ENCODE measurements at places on chromosomes 11 and 22. TPM values are rescaled to one million over a fixed set of nuclear protein-coding genes. Genes with fewer than 3 reads are reported as not detected.

- DNase-seq: no peak
Observed at GRCh38 chr11:42923651-42924050, 388.1 kb upstream of the API5 start.

- DNase-seq: no peak
Observed at GRCh38 chr11:2191883-2192282, 20.3 kb upstream of the TH start.

- no peak for DNase-seq
Observed at GRCh38 chr11:76623884-76624419, 46.6 kb downstream of the LRRC32 start.

The VWA5A gene
- total RNA-seq: 11.5 TPM

The DNAJB13 gene
- total RNA-seq: not detected

- DNase-seq: no peak
Observed at GRCh38 chr11:2958251-2958650, 29.0 kb upstream of the PHLDA2 start.

The OR6A2 gene
- total RNA-seq: 0.20 TPM

The C11orf91 gene
- not detected for total RNA-seq

GRCh38 chr11:67586568-67587250 lies 3.1 kb downstream of the GSTP1 start:
- DNase-seq: no peak

The OR5B2 gene
- total RNA-seq: not detected

The P2RY2 gene
- 2.3 TPM for total RNA-seq

The ARHGAP20 gene
- total RNA-seq: 1.8 TPM

- no peak for DNase-seq
Observed at GRCh38 chr11:121590772-121591404, 138.1 kb upstream of the SORL1-AS1 start.

The KRTAP5-4 gene
- total RNA-seq: not detected
